Activated T-helper 1 cell treated with anti-CD3 and anti-CD28 coated beads, Interleukin-2, amount 50 U/mL, for 16 hours (primary cell): ENCODE measurements at places on chromosomes 7 and 10.

GRCh38 chr10:108601851-108602250, 1321.5 kb downstream of the XPNPEP1 start:
- no peak for DNase-seq

- peak; percentile 40 for DNase-seq
Observed at GRCh38 chr10:3197348-3198003, 24.9 kb upstream of the PITRM1 start.

GRCh38 chr10:16950656-16951601, 133.7 kb upstream of the RSU1 start:
- no peak for DNase-seq

- no peak for DNase-seq
Observed at GRCh38 chr10:5553400-5554170, 28.8 kb downstream of the CALML3 start.

- DNase-seq: peak; percentile 66
Observed at GRCh38 chr10:69515699-69516259, 57.4 kb downstream of the NEUROG3 start.

GRCh38 chr7:93148144-93148543, at the start of gene SAMD9L:
Gene SAMD9L (minus strand): TSS chr7:93148385. CDS start chr7:93135971, 12,414 bp downstream.
- no peak for DNase-seq

- DNase-seq: no peak
Observed at GRCh38 chr10:101959346-101959916, 96.5 kb downstream of the ARMH3 start.

DNA sequence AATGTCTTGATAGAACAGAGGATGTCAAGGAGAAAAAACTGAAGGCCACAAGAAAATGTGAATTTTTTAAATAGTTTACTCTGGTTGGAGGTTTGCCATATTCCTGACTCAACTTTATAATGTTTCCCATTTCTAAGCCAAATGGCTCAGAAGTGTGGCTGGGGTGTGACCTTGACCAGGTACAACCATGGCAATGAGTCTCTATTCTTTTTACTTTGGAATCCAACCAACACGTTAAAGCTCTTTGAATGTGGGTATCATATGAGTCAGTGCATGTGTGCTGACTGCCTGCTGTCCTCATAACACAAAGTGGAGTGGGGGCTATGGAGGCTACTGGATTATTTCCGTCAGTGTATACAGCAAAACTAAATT, 33.5 kb upstream of the DLD start:
- DNase-seq: no peak

- no peak for DNase-seq
Observed at GRCh38 chr10:18136073-18136791, 4.0 kb upstream of the CACNB2 start.

GRCh38 chr10:63337455-63338251, 128.1 kb downstream of the JMJD1C start:
- DNase-seq: no peak

GRCh38 chr7:113912876-113913275, 5.9 kb downstream of the PPP1R3A start:
- DNase-seq: no peak

GRCh38 chr7:69219381-69219780, 378.9 kb upstream of the AUTS2 start:
- no peak for DNase-seq

DNA sequence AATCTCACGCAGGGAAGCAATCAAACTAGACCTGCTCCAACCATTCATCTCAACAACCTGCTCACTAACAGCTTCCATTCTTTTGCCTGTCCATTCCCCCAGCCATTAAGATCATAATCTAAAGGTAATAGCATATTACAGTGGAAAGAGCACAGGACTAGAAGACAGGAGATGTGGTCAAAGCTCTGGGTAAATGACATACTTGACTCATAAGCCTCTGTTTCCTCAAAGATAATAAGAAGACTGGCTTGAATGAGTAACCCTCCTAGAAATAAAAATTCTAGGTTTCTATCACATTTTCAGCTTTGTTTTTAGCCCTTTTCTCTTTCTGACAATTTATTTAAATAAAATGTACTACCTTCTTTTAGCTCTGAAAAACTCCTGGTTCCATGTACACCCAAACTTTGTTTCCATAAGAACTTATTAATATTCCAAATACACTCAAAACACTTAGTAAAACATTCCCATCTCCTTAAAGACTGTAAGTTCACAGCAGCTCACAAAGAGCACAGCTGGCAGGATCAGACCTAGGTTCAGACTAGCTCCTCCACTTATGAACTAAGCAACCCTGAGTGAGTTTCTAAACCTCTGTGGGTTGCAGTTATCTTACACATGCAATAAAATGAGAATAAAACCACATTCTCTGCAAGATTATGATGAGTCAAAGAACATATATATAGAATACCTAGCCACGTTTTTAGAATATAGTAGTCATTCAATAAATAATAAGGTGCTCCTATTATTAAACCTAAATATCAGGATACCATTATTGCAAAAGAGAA, 11.6 kb downstream of the FAM204A start:
- DNase-seq: no peak

GRCh38 chr7:57201021-57201894, 69.0 kb upstream of the ZNF479 start:
- no peak for DNase-seq

- no peak for DNase-seq
Observed at GRCh38 chr7:30450240-30450982, 28.2 kb downstream of the NOD1 start.

GRCh38 chr7:42940985-42941847, 9.0 kb downstream of the MRPL32 start:
- peak; percentile 48 for DNase-seq

DNA sequence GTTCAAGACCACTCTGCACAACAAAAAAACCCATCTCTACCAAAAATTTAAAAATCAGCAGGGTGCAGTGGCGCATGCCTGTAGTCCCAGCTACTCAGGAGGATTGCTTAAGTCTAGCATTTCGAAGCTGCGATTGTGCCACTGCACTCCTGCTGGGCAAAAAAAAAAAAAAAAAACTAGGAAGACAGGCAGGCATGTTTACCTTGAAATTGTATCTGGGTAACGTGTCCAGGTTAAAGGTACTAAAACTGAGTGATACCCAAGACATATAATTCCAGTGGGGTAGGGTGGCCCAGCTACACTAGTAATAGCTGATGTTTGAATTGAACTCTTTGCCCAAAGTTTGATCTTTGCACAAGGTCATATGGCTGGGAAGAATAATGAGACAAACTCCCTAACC, 16.2 kb downstream of the GHITM start:
- no peak for DNase-seq

DNA sequence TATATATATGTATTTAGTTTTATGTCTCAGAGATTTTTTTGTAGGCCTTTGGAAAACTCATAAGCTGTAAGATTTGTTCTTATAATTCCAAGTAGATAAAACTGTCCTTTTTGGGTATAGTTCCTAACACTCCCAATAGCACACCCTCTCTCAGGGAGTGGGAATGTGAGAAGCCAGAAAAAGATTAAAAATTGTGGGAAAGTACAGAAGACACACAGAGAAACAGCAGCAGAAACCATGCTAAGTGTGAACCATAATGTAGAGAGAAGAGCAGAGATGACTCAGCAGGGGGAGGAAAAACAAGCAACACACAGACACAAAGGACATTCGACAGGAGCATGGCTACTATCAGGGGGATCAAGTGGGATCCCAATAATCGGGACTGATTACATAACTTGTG, 401.6 kb downstream of the MAGI2 start:
- no peak for DNase-seq
